A549 treated with GW870086 at 1 μM for 4 hours (cell line): ENCODE measurements at places on chromosomes 1 and 21. TPM values are rescaled to one million over a fixed set of nuclear protein-coding genes. Genes with fewer than 3 reads are reported as not detected.

PRRX1 gene
- total RNA-seq: 0.02 to 0.03 TPM in 2 of 5 replicates, not detected in the others

SH3D21 gene
- total RNA-seq: 2.0 to 3.2 TPM (median 2.3 TPM) in 5 replicates

REG4 gene
- not detected in 5 replicates for total RNA-seq

ADAMTS1 gene
- total RNA-seq: 0.07 to 0.27 TPM (median 0.10 TPM) in 5 replicates

BSDC1 gene
- 17.8 to 20.3 TPM (median 19.8 TPM) in 5 replicates for total RNA-seq

CYP4A22 gene
- total RNA-seq: not detected in 5 replicates
